ENCODE measurements at places on chromosomes 4 and X.

- DNase-seq = peak; percentile 54
Observed at GRCh38 chrX:16022580-16023200, 100.7 kb upstream of the GRPR start.

- DNase-seq = peak; percentile 64
Observed at GRCh38 chr4:38867478-38868058, at the start of gene FAM114A1. TSS of gene FAM114A1 (plus strand) at chr4:38867806. CDS start at chr4:38878079, 10,273 bp downstream.

GRCh38 chr4:38948551-38948950 lies 80.9 kb downstream of the FAM114A1 start:
- DNase-seq = peak; percentile 68

DNA sequence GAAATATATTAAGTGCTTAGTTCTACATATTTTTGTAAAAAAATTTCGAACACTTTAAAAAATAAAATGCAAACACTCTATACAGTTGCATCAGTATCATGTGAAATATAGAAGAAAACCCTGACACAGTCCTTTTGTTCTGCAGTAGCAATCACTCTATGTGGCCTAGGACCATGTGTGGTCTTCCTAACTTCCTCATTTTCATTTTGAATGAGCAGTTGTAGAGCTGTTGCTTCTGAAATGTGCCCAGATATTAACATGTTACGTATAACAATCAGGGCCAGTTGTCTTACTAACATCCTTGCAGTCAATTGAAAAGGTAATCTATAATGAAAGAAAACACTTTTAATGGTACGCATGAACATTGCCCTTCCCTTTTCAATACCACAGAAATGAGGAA lies 107.9 kb downstream of the ZNF827 start:
- DNase-seq = no peak

DNA sequence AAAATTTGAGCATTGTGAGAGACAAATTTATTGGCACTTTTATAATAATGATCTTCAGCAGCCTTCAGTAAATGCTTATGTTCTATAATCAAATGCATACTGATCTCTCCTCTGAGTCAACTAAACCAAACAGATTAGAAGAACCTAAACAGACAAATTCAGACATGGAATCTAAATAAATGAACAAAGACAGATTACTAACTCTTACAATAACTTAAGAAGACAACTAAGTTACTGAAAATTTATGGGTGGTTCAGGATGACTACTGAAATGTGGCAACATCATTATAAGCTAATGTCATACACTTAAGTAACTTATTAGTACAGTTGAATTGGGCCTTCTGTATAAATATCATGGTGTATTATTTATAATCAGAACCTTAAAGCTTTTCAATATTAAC lies 127.3 kb downstream of the NEK1 start:
- DNase-seq = no peak

DNA sequence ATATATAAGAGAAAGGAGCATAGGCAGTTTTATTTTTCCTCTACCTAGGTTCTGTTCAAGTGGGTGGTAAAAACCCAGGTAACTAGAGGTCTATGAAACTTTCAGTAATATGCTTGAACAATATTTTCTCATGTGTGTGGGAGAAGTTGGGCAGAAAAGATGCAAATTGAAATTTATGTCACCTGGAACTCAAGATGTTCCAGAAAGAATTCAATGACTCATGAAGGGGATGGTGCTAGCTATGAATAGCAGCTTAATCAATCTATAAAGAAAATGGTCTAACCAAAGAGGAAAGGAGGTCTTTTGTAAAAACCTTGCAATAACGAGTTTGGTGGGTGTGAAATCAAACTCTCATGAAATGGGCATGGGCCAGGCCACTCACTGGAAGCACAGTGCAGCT lies 263.8 kb downstream of the INPP4B start:
- DNase-seq = no peak

DNA sequence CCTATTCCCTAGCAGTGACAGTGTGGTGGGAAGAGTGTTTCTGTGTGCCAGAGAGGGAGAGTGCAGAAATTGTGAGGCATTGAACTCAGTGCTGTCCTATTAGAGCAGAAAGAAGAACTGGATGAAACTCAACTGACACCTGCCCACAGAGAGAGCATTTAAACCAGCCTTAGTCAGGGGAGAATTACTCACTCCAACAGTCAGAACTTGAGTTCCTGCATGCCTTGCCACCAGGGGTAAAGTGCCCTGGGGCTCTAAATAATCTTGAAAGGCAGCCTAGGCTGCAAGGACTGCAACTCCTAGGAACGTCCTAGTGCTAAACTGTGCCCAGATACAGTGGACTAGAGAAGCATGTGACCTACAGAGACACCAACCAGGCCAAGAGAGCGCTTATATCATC lies 12.8 kb downstream of the CYSLTR1 start:
- DNase-seq = no peak

- DNase-seq = no peak
Observed at GRCh38 chr4:169142906-169143305, 127.8 kb downstream of the SH3RF1 start.

DNA sequence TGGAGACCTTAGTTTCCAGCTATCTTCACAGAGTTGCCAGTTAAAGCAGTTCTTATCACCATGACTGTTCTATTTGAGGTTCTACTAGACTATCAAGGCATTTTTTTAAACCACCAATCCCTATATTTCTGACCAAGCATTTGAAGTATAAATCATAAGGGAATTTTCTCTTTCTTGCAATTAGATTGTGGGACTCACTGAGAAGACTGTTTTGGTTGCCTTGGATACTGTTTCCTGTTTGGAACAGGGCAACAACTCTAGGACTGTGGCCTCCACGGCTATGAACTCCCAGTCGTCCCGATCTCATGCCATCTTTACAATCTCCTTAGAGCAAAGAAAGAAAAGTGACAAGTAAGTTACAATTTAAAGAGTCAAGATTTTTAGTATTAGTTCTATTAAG lies 11.8 kb downstream of the KIF4A start:
- no peak for DNase-seq

DNA sequence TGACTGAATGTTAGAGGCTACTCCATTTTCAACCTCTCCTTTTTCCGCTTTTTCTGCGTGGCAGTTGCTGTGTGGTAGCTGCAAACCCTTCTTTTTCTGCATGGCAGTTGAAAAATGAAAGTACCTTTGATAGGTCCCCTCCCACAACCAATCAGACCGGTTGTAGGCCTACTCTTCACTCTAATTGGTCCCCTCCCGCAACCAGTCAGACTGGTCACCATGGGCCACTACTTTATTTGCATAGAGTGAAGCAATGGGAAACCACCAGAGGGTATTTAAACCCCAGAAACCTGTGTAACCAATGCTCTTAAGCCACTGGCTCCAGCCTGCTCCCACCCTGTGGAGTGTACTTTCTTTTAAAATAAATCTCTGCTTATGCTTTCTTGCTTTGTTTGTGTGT lies 877.8 kb downstream of the FAM133A start:
- no peak for DNase-seq

GRCh38 chr4:73244945-73245601 lies 13.5 kb downstream of the ANKRD17 start:
- no peak for DNase-seq

GRCh38 chrX:3788494-3789233 lies 75.2 kb upstream of the PRKX start:
- no peak for DNase-seq

DNA sequence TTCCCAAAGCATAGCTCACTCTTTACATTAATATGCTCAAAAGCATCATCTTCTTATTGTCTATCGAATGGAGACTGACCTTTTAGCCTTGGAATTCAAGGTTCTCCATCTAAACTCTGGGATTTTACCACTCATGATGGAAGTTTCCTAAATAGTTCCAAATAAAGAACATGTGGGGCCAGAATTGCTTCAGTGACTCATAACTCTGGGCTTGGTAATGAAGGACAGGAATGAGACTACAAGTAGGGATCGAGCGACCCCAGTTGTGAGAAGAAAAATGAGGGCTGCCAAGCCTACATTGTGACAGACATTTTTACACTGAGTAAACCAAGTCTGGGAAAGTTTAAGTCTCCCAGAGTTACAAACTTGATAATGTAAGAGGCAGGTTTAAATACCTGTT lies 269.9 kb downstream of the CBLL2 start:
- no peak for DNase-seq

DNA sequence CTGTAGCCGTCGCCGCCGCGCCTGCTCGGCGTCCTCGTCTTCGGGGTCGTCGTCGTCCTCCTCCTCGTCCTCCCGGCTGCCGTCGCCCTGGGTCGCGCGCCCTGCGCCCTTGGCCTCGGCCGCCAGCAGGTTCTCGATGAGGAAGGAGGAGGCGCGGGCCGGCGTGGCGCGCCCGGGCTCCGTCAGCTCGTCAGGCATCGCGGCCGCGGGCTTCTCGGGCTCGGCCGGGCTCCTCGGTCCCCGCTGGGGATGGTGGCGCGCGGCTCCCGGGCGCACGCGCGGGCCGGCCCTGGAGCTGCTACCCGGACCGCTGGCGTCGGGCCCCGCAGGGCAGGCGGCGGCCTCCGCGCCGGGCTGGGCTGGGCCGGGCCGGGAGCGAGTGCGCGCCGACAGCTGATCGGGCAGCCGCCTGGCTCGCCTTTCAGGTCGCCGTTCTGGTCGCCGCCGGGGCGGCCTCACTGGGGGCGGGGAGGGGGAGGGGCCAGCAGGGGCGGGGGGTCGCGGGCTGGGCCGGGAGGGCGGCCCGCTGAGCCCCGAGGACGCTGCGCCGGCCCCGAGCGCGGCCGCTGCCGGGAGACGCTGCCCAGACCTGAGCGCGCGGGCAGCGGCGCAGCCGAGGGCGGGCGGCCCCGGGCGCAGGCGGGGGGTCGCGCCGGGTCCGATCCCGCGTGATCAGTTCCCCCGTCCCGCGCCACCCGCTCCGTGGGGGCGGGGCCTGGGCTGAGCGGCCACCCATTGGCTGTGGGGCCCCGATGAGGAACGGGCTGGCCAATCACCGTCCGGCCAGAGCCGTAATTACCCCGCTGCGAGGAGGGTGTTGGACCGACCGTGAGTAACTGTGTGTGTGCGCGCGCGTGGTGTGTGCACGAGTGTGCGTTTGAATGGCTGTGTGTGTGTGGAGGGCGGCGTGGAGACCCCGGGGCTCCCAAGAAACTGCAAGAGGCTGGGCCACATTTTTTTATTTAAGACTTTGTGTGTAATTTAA lies at the start of gene HMX1:
Gene HMX1 (minus strand): TSS at position 423 of the 985 bp plus-strand sequence. CDS start 225 bp downstream, at position 198.
- no peak for DNase-seq

GRCh38 chr4:139912445-139912844 lies 241.5 kb downstream of the MAML3 start:
- DNase-seq = no peak

DNA sequence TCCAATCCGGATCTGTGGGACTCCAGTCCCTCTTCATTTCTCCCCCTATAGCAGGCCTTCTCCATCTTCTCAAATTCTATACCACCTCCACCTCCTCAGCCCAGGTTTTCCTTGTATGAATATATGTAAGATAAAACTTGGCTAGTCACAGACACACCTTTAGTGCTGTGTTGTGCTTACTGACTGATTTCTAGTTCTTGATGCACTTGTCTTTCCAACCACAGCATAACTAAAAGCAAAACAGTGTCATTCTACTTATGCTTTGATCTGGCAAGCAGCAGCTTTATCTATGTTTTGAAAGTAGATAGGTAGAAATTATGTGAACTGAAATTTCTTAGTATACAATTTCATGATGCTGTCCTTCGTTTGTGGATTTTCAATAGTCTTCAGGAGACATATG lies 47.5 kb downstream of the CCNI start:
- no peak for DNase-seq

GRCh38 chr4:87521757-87522374 lies 7.3 kb downstream of the SPARCL1 start:
- DNase-seq = no peak

- DNase-seq = no peak
Observed at GRCh38 chr4:169826634-169827187, 69.0 kb upstream of the HPF1 start.

GRCh38 chr4:152937336-152938236 lies 1.5 kb downstream of the FHDC1 start:
- no peak for DNase-seq

DNA sequence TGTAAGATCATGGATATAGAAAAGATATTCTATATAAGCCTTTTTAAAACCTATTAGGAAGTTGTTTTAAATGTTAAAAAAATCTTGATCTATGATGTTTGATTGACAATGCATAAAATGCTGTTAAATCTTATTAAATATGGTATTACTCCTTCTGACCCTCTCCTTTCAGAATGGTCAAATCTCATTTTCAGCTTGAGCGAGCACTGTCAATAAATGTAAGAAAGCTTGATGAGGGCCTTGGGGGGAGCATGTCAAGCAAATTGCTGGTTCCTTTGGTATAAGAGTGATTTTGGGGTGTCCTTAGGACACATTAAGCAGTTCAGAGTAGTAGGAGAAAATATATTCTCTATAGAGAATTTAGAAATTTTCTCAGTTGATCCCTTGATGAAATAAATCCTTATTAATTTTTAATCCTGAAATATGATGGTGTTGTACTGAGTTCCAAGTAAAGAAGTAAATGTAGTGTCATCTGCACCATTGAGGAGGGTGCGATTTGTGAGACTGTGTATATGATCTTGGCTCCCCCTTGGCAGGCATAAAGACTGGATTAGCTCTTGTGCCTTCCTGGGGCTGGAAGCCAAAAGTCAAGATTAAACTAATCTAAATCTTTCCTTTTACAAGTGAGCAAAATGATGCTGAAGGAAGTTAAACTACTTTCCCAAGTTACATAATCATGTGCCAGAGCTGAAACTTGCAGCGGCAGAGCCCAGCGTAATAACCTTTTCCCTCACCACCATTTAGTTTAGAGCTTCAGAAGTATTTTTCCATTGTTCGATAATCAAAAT lies 82.6 kb upstream of the ANK2 start:
- no peak for DNase-seq

DNA sequence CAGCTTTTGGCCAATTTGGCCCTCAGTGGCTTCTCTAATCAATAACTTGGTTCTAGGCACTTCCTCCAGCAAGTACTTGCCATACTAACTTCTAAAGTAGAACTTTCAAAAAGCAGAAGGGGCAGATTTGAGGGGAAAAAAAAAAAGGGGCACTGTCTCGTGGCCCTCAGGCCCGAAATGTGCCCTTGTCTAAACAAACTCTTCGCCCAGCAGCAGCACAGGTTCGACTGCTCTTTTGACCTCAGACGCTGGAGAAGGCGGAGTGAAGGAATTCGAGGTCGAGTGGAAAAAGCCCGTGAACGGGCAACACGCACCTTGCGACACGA lies 775 bp downstream of the GRPEL1 start:
- no peak for DNase-seq

DNA sequence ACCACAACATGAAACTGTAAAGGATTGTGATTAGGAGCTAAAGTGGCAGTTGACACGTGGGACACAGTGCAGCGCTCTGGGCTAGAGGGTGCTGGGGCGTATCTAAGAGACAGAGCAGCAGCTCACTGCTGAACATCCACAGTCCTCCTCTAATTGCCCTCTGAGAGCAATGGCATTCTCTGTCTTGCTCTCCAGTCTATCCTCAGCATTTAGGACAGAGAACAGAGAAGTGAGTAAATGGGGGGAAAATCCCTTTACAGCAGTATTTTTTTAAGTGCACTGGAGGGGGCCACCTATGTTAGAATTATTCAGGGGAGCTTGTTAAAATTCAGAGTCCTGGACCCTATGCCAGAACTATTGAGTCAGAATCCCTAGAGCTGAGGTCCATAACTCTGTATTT lies 4.2 kb upstream of the TMEM154 start:
- DNase-seq = no peak

DNA sequence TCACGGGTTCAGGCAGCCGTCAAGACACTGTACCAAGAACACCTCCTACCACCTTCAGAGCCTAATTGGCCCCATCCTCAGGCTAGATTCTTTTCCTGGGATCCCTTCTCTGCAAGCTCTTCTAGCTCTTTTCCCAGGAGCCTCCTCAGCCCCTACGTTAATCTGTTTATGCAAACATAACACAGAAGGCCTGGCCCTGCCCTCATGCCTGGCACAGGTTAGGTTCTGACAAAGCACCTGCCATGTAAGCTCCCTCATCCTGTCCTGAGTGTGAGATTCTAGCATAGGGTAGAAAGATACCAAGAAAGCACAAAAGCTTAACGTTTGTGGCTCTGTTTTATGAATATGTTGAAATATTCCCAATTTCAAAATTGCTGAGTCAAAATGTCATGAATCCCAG lies 93.6 kb downstream of the IRF2 start:
- DNase-seq = no peak

Data from RCC 7860 (cell line).